ENCODE measurements at places on chromosomes 5 and 9.
A peak's percentile ranks its signal among the peaks of the same experiment; 100 is the strongest.

DNA sequence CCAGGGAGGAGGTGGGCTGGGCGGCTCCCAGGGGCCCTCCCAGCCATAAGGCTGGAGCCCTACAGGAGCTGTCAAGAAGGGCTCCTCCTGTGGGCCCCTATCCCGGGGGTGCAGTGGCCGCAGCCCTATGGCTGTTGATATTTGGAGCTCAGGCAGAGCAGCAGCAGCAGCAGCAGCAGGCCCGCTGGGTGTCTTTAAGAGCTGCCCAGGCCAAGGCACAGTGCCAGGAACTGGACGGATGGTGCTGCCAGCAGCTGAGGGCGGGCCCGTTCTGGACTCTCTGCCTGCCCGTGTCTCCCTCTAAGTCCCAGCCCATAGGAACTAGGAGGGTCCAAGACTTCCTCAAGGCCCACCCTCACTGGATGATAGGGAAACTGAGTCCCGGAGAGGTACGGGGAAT is 3.6 kb downstream of the AK1 start:
- peak; percentile 87 for DNase-seq

- DNase-seq = no peak
Measured at GRCh38 chr5:13830536-13830935, 114.0 kb downstream of the DNAH5 start.

GRCh38 chr5:180333661-180334060 is 19.5 kb downstream of the GFPT2 start:
- no peak for DNase-seq

- no peak for DNase-seq
Measured at GRCh38 chr5:3509290-3509689, 86.3 kb upstream of the IRX1 start.

GRCh38 chr5:116778651-116779280 is 204.1 kb upstream of the SEMA6A start:
- no peak for DNase-seq

- no peak for DNase-seq
Measured at GRCh38 chr9:111118256-111118948, 80.1 kb upstream of the LPAR1 start.

- no peak for DNase-seq
Measured at GRCh38 chr5:141867651-141868050, 10.6 kb downstream of the PCDH1 start.

DNA sequence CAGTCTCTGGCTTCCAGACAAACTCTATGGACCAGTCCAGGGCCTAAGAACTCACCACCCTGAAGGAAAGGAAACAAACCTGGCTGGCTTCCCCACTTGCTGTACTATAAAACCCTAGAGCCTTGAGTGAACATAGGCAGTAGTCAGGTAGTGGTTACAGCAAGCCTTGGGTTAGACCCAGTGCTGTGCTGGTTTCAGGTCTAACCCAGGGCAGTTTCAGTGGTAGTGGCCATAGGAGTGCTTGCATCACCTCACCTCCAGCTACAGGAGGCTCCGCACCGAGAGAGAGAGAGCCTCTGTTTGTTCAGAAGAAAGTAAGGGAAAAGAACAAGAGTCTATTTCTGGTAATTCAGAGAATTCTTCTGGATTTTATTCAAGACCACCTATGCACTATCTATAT is 714.1 kb upstream of the CDH10 start:
- no peak for DNase-seq

DNA sequence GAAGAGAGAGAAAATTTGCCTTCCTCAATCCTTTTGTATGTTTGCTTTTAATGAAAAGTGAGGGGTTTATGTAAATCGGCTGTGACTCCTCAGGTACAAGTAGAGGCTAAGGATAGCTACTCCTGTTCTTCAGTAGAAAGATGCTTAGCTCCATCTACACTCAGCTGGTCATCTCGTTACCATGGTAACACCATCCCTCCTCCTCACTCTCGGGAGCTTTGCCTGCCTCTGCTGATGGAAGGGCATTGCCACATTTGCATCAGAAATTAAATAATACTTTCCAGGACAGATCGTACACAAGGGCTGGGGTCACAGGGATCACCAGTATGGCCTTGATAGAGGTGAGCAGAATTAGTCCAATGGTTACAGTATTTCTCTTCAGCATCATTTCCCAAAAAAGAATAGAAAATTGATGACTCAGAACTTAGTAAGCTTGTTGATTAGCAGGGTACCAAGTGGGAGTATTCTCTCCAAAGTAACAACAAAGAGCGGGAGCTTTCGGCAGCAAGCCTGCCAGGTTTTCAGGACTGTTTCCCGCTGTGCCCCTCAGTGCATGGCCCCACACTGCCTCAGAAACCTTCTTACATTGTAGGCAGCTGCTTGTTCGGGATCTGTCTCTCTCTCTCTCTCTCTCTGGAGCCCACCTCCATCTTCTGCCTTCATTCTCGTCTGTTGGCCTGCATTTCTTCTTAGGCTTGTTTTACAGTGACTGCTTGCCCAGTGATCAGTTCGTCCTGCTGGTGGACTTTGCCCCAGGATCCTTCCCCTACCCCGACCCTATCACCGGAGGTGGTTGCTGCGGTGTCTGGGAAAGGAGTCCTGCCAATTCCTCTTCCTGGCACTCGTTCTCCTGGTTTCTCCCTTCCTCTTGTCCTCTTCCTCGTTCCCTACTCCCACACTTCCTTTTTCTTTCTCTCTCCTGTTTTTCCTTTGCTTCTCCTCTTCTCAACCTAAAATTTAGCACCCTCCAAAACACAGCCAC is 51.9 kb upstream of the SNAPC3 start:
- DNase-seq = peak; percentile 4

- no peak for DNase-seq
Measured at GRCh38 chr9:105307591-105308130, 63.2 kb downstream of the SLC44A1 start.

- DNase-seq = no peak
Measured at GRCh38 chr5:145752947-145753346, 82.2 kb downstream of the PRELID2 start.

- no peak for DNase-seq
Measured at GRCh38 chr5:171578829-171579491, 159.5 kb downstream of the FGF18 start.

GRCh38 chr9:133813749-133814585 is 75.8 kb upstream of the SARDH start:
- no peak for DNase-seq

GRCh38 chr5:17302106-17302505 is 84.7 kb downstream of the BASP1 start:
- DNase-seq = no peak

DNA sequence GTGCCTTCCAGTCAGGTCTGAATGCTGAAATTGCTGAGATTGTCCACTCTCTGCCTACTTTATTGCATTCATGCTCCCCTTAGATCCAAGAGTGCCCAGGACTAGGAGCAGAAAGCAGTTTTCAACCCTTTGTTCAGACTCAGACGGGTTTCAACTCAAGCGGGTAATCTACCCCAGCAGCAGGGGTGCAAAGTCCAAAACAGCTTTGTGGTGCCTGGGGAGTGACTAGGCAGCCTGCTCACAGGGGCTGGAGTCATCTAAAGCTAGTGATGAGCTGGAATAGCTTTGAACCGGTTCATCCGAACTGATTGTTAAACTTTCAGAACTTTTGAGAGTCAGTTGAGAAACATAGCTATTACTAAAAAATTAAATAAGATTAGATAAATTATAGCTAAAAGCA is 71.0 kb upstream of the IQGAP2 start:
- DNase-seq = no peak

GRCh38 chr5:164504141-164504772 is 998.8 kb downstream of the MAT2B start:
- peak; percentile 72 for DNase-seq

- no peak for DNase-seq
Measured at GRCh38 chr9:89919171-89919681, 314.4 kb downstream of the GADD45G start.

GRCh38 chr5:10699281-10699874 is 61.7 kb downstream of the DAP start:
- DNase-seq = no peak

- DNase-seq = no peak
Measured at GRCh38 chr9:93321220-93321610, 130.3 kb upstream of the FAM120A start.

- no peak for DNase-seq
Measured at GRCh38 chr9:123828449-123828848, 101.5 kb downstream of the DENND1A start.

GRCh38 chr5:79513308-79513703 is 628 bp downstream of the HOMER1 start:
- DNase-seq = no peak

DNA sequence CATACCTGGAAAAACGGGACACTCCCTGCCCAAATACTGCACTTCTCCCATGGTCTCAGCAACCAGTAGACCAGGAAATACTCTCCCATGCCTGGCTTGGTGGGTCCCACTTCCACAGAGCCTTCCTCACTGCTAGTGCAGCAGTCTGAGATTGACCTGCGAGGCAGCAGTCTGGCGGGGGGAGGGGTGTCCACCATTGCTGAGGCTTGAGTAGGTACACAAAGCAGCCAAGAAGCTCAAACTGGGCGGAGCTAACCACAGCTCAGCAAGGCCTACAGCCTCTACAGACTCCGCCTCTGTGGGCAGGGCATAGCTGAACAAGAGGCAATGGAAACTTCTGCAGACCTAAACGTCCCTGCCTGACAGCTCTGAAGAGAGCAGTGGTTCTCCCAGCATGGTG is 191.5 kb upstream of the FTMT start:
- no peak for DNase-seq

DNA sequence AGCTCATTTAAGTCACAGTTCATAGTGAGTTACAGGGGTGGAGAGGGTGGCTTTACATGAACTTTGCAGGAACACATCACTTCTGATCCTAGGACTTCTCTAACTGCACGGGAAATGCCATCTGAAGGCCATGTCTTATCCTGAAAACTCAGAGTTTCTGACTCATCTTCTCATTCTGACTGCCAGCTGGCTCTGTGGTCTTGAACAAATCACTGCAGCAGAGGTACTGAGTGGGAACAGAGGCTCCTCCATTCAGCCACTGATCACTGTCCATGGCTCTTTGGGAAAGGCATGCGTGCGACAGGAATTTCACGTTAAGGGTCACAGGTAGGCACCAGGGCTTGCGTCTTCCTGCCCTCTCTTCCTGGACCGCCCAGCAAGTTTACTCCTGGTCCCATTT is 114.6 kb upstream of the LRRTM2 start:
- DNase-seq = no peak

- DNase-seq = no peak
Measured at GRCh38 chr5:43691275-43691674, 88.3 kb downstream of the NNT start.

DNA sequence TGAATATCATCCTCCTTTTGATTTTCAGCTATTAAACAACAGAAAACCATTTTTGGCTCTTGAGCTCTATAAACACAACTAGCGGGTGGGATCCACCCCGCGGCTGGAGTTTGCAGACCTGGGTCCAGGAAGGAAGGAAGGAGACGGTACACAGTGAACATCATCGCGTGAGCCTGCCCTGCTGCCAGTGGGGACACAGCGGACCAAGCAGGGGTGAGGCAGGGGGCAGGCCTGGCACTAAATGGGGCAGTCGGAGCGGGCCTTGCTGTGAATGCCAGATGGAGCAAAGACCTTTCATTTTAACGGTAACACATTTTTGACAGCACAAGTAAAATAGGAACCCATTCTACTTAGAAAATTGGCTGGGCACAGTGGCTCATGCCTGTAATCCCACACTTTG is 14.4 kb downstream of the TSPAN17 start:
- no peak for DNase-seq

- no peak for DNase-seq
Measured at GRCh38 chr5:105849701-105850100, 1821.0 kb downstream of the EFNA5 start.

- no peak for DNase-seq
Measured at GRCh38 chr9:122936464-122936863, 4.4 kb upstream of the RABGAP1 start.

- DNase-seq = no peak
Measured at GRCh38 chr5:130912088-130912487, 253.0 kb downstream of the HINT1 start.

DNA sequence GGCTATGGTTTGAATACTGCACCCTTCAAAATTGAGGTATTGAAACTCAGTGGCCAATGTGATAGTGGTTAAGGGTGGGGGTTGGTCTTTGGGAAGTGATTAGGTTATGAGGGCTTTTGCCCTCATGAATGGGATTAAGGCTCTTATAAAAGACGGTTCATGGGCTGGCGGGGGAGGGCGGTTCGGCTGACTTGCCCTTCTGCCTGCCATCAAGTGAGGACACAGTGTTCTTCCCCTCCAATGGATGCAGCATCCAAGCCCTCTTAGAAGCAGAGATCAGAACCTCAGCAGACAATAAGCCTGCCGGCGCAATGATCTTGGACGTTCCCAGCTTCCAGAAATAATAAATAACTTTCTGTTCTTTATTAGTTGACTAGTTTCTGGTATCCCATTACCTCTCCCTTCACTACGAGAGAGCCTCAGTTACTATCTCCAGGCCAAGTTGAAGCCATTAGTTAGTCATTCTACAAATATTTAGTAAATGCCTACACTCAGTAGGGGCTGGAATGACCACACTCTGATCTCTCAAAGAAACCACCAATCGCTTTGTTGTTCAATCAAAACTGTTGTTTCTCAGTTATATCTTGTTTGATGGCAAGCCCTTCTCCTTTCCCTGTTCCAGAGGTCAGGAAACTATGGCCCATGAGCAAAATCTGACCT is 219.3 kb downstream of the TSSK1B start:
- no peak for DNase-seq

GRCh38 chr5:149370878-149371277 is 8.2 kb downstream of the IL17B start:
- no peak for DNase-seq

GRCh38 chr5:73815631-73816030 is 189.6 kb downstream of the ARHGEF28 start:
- DNase-seq = no peak

DNA sequence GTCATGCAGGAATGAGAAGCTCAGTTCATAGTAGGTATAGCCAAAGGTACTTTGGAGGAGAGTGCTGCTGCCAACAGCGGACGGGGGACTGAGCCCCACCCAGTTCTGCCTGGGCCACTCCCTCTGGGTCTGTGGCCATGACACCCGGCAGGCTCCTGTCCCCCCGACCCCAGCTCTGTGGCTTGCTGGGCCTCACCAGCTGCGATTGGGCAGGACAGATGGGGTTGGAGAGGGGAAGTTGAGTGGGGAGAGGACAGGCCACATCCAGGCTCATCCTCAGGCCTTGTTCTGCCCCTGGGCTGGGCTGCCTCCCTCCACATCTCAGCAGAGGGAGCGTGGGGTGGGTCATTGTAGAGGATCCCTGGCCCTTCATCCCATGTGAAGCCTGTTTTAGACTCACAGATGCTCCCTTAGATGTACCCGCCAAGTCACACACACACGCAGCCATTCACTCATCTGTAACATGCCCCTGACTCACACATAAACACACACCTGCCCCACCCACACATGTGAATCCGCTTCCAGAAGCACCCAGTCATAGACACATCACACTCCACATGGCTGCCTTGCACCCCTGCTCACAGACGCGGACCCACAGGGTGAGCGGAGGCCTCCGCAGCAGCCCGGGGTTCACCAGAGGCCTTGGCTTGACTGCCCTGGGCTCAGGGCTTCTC is 48.8 kb downstream of the NTNG2 start:
- DNase-seq = no peak

GRCh38 chr5:89721353-89721752 is 688.2 kb downstream of the CETN3 start:
- DNase-seq = no peak

- DNase-seq = no peak
Measured at GRCh38 chr5:143800715-143801114, 11.2 kb upstream of the HMHB1 start.

GRCh38 chr5:133928587-133929393 is 39.6 kb downstream of the C5orf15 start:
- DNase-seq = no peak

All from midbrain (tissue), 1 donor.